NB4 (cell line): ENCODE measurements at places on chromosomes 1 and 21.

DNA sequence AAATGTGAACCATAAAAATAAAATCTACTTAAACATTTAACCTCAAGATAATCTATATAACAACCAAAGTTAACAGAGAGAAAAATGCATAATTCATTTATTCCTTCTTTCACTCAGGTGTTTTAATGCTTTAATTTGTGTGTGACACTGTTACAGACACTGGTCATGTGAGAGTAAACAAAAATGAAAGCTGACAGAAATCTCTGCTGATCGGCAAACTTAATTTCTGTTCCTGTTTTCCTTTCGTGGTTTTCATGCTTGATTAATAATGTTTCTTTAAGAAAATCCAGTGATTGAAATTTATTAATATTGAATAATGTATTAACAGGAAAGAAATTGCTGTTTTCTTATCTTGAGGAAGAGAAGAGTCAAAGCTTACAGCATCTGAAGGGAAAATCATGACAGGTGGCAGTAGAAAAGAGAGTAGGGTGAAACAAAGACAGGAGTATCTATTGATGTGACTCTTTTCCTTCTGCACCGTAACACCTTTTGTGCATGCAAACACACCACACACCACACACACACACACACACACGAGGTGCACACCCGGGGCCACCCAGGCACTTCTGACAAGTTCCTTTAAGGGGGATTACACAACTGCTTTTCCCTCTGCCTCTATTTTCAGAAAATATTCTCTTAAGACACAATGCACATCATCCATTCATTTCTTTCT lies 1.6 kb downstream of the OR2AK2 start:
- no peak for DNase-seq

DNA sequence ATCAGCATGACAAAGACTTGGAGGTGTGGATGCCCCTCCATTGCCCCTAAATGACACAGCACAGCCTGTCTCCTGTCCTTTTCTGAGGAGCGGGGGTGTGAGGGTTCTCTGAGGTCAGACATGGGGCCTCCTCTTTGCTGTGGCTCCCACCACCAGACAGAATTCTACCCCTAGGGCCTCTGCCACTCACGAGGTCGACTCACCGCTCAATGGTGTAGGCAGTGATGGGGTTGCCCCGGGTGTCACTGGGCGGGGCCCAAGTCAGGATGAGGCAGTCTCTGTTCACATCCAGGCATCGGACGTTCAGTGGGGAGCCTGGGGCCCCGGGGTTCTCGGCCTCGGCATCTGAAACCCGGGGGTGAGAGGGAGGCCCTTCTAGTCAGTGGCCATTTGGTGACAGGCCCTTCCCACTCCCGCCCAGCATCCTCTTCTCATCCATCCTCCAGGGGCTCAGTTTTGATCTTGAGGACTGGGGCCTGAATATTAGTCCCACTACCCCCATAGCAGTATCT lies 19.9 kb downstream of the MYOM3 start:
- no peak for DNase-seq

- DNase-seq = peak; percentile 92
These were observed 23.2 kb upstream of the QSOX1 start for GRCh38 chr1:180131510-180131909.

- DNase-seq = no peak
These were observed 18.2 kb downstream of the DOP1B start for GRCh38 chr21:36174780-36175179.

DNA sequence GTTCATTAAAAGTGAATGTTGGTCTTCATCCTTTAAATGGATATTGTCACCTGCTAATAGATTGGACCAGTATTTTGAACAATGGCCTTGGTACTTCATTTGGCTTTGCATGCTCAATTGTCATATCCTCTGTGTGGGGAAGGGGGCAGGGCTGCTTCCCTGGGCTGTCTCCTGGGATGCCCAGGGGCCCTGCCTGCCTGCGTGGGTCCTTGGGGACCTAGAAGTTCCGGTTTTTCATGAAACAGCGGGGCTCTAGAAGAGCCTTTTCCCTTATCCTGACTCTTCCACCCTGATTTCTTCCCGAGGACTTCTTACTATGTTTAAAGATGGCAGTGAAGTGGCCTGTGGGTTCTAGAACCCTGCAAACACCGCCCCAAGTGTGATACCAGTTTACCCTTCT lies 97.5 kb downstream of the DISC1 start:
- peak; percentile 84 for DNase-seq

- no peak for DNase-seq
These were observed 108.7 kb downstream of the LTN1 start for GRCh38 chr21:28883931-28884330.

- DNase-seq = no peak
These were observed 16.7 kb downstream of the LURAP1 start for GRCh38 chr1:46219551-46220520.
